ENCODE measurements at places on chromosomes 2 and 18.

- no peak for DNase-seq
These were observed 169.6 kb upstream of the SIX2 start for GRCh38 chr2:45178854-45179253.

DNA sequence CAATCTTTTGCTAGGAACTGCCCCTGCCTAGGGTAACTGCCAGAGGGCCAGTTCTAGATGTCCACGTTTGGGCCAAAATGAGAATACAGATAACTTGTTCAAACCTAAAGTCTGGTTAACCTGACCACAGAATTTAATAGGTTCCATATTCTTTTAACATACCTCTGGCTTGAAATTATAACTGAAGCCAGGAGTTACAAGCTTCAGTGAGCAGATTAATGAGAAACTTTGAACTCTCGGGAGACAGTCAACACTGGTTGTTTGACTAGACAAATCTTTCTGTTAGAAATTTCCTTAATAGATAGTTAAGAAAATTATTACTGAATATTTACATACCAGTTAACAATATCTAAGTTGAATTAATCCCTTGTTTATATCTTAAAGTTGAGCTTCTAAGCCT lies 110.0 kb upstream of the KLF7 start:
- no peak for DNase-seq

- no peak for DNase-seq
These were observed 4.8 kb upstream of the TMEM37 start for GRCh38 chr2:119426801-119427395.

GRCh38 chr18:75376004-75376403 lies 51.5 kb downstream of the SMIM21 start:
- DNase-seq, result no peak

DNA sequence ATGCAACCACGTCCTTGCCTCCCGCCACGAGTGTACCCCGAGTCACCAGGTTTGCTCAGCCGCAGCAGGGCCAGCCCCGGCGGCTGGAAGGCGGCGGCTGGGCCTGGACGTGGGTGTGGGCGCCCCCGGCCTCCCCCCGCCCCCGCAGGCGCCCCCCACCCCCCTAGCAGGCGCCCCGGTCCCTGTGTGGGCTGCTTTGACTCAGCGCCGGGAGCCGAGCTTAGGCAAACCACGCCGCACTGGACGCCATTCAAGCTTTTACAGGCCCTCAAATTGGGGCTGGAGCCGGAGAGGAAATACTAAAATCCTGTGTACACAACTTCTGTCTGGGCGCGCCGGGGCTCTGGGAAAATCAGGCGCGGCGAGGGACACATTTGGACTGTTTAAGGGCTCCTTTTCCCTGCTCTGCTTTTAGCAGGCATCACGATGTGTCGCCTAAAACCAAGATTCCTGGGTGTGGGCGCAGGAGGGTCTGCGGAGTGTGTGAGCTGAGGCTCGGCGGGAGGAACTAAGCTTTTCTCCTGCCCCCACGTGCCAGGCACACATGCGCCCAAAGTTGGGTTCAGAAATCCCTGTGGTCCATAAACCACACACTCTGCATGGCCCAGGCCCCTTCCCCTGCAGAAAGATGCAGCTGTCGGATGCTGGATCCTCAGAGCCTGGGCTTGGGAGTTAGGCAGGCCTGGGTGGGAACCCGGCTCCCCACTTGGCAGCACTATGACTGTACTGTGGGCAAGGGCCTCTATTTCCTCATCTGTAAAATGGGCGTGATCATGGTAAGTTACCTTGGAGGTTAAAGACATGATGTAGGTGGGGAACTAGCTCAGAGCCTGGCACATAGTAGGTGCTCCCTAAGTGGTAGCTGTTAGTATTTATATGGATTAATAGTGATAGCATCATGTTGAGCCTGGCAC lies 57.6 kb downstream of the ATOH8 start:
- DNase-seq, result no peak

DNA sequence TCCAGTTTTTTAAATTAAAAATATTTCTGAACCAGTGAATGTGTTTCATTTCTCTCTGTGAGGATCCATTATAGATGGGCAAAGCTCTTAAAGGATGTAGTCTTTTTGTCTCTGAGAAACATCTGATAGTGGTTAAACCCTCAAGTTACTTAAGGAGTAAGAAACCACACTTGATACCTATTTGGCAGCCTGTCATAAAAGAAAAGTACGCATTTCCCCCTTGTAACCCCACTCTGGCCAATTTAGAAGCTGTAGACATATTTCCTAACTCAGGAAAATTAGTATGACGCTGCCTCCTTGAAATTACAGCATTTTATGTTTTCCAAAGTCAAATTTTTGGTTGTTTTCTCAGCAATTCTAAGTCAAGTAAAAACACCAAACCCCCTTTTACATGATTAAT lies 2.0 kb downstream of the STAT4 start:
- DNase-seq, result peak; percentile 9

DNA sequence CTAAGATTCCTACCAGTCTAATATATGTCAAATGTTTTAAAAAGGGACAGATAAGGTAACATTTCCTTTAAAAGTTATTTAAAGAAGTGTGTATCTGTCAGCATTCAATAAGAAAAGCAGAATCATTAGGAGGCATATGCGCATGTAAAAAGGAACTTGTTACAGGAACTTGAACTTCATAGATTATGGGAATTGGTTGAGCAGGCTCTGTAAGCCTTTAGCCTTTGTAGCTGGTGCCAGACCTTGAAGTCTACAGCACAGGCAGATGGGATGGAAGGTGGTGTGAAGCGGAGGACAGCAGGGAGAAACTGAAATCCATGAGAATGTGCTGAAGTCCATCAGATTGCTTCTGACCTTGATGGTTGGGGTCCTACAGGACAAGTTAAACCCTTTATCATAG lies 138.3 kb upstream of the ST6GAL2 start:
- DNase-seq, result no peak

DNA sequence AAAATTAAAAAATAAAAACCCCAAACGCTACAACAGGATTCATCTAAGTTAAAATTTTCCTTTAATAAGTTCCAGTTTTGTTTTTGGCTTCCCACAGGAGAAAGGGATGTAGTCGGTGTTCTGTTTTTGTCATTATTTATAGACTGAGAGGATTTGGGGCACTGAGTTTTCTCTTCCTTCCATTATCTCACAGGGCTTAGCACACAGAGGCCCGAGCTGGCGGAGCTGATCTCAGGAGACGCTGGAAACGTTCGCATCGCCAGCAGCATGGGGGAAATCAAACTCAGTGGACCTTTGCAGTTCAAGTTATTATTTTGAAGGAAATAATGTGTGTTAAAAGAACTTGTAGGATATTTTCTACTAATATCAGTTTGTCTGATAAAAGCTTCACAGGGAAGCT lies 669.7 kb upstream of the SALL3 start:
- no peak for DNase-seq
